ENCODE measurements at places on chromosomes 1 and 21. TPM values are rescaled to one million over a fixed set of nuclear protein-coding genes. Genes with fewer than 3 reads are reported as not detected.

The LENEP gene
- 1.9 TPM for total RNA-seq

DNA sequence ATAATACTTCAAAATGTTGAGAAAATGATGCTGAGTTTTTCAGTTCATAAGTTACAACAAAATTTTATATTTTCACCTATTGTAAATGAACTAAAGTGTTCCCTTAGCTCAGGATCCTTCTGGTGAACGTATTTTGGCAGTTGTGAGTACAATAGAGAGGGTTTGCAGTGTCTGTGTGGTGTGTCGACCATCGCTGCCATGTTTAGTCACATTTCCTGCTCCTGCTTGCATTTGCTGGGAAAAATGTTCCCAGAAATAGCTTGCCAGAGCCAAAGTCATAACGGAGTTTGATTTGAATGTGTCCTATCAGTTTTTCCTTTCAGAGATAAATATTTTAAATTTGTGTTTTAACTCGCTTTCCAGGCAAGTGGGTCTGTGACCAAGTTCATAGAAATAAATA is 117.1 kb upstream of the COL6A1 start:
- DNase-seq, result no peak

DNA sequence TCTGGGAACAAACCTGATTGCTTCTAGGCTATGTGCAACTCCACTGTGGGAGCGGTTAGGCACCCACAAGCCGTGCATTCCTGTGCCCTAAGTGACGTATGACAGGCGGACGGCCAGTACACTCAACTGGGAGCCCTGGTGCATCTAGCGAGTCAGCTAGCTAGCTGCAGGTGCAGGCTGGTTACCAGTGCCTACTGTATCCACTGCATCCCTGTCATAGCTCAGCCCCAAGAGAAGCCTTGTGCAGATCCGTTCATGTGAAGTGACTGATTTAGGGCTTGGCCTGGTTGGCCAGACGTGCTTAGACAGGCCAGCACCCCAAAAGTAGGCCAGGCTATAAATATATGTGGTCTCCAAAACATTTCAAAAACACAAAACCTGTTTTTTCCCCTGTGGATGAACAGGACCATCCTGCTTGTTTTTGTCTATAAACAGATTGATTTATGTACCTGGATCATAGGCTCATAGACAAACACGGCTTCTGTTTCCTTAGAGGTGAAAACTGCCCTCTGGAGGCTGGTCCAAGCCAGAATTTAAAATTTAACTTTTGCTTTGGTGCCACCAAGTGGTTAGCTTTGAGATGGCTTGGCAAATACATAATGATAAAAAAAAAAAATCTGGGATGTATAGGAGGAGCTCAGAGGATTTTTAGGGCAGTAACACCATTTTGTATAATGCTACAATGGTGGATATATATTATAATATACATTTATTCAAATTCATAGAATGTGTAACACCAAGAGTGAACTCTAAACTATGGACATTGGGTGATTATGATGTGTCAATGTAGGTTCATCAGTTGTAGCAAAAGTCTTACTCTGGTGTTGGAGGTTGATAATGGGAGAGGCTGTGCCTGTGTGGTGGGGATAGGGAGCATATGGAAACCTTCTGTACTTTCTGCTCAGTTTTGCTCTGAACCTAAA is 68.5 kb downstream of the GIPC2 start:
- peak; percentile 57 for DNase-seq

DNA sequence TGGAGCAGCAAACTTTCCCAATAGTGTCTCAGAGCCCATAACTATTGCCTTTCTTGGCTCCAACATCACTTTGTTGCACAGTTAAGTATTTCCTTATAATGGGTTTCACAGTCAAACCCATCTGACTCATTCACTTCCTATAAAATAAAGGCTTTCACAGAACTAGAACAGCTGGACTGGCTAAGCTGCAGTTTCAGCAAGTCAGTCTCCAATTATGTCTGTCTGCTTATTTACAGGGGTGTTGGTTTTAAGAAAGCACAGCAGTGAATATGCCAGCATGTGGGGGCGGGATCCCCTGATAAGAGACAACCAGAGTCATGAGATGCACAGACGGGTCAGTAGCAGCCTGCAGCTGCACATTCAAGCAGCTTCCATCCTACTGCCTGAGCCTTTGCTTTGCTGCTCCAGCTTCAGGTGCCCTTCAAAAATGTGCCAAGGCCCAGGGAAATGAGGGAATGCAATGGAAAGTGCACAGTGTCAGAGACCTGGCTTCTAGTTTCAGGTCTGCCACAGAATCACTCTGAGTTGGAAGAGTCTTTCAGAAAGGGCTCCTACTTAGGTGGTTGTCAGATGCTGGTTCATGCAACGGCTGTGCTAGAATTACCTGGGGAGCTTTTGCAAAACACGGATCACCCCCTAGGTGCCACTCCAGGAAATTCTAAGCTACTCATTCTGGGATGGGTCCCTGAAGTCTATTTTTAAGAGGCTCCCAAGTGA is 24.8 kb downstream of the RNF19B start:
- DNase-seq, result no peak

The RGS4 gene
- 0.84 TPM for total RNA-seq

The HSPA6 gene
- total RNA-seq, result not detected

GRCh38 chr1:189323091-189323490 is 1154.6 kb downstream of the BRINP3 start:
- DNase-seq, result no peak

The OR2M3 gene
- not detected for total RNA-seq

GRCh38 chr1:114330451-114330983 is 176.8 kb upstream of the SYT6 start:
- no peak for DNase-seq

DNA sequence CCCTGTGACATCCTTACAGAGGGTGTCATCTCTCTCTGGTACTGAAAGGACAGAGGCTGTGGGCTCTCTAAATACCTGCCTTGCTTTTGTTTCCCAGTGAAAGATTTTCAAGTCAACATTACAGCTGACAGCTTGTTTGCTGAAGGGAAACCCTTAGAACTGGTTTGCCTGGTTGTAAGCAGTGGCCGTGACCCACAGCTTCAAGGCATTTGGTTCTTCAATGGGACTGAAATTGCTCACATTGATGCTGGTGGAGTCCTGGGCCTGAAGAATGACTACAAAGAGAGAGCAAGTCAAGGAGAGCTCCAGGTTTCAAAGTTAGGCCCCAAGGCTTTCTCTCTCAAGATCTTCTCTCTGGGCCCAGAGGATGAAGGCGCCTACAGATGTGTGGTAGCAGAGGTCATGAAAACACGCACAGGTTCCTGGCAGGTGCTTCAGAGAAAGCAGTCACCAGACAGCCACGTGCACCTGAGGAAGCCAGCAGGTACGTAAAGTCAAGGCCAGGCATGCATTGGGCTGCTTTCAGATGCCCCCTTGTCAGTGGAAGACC is 11.8 kb downstream of the CD101 start:
- no peak for DNase-seq

The TNN gene
- total RNA-seq, result 0.26 TPM

DNA sequence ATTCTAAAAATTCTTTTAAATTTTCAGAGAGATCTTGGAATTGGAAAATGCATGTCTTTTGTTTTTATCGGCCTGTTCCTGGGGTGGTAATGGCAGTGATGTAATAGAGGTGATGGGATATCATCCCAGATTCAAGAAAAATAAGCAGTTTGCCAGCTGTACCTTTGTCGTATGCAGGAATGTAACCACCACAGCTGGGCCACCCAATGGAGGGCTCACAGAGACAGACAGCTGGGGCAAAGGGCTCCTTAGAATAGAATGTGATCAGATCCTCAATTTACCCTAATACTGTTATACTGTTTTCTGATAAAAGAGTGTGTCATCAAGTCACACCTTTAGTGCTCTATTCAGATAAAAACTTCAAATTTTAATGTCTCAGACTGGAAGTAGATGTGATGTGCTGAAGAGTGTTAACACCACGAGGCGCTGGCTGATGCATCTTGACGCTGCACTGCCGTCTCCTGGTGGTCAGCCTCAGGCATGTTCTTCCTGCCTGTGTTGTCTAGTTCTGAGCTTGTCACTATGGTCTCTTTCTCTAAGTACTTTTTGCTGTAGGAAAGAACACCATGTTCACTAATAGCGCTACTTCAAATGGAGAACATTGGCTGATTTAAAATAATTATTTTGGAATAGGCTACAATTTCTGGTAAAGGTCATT is 78.8 kb downstream of the C1orf21 start:
- no peak for DNase-seq

DNA sequence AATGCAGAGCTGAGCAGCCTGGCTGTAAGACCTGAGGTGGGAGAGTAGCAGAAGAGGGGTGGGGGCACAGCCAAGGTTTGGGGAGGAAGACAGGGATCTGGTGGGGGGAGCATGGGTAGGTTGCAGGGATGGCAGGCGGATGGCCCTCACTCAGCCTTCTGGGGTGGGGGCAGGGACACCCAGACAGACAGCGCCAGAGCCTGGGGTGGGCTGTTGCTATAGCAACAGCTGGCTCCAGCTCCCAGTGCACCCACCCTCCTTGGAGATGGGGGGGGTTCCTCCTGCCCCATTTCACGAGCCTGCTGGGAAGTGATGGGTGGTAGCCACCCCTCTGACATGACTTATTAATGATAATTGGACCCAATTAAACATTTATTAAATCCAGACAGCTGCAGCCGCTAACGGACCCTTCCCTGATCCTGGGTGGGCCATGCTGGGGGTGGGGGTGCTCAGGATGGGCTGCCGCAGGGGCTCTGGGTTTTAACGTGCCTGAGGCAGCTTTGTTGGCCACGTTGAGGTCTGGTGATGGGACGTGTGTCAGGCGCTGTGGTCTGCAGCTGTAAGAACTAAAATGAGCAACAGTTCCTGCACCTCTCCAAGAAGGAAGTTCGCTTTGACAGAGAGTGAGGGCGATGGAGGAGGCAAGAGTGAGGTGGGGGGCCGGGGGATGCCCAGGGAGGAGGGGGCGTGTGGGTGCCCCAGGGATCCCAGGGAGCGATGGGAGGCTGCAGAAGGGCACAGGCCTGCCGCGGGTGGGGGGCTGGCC is 19.4 kb downstream of the AGRN start:
- DNase-seq, result no peak

DNA sequence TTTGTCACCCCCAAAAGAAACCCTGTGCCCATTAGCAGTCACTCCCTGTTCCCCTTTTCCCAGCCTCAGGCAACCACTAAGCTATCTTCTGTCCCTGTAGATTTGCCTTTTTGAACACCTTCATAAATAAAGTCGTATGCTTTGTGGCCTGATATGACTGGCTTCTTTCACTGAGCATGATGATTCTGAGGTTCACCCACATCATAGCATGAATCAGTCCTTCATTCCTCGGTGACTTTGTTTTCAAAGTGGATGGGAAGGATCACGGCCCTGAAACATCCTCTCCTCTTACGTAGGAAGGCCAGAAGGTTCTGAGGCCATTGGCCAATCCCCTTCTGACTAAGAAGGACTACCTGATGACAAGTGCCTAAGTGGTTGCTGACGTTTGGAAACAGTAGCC is 39.1 kb downstream of the NIPAL3 start:
- DNase-seq, result no peak

The C1orf56 gene
- total RNA-seq, result 6.3 TPM

DNA sequence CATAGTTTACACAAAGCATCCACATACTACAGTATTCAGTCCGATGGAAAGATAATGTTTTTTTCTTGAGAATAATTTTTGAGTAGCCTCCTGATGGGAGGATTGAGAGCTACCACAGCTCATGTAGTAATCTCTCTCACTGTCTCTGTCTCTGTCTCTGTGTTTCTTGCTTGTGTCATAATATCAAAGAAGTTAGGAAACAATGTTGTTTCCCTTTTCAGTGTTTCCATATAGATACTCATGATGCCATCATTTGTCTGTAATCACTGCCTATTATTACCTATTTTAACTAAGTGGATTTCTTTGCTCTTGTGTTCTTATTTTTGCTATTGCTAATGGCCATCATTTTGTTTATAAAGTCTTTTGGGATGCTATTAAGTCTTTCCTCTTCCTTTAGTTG is 367.7 kb downstream of the NEGR1 start:
- no peak for DNase-seq

DNA sequence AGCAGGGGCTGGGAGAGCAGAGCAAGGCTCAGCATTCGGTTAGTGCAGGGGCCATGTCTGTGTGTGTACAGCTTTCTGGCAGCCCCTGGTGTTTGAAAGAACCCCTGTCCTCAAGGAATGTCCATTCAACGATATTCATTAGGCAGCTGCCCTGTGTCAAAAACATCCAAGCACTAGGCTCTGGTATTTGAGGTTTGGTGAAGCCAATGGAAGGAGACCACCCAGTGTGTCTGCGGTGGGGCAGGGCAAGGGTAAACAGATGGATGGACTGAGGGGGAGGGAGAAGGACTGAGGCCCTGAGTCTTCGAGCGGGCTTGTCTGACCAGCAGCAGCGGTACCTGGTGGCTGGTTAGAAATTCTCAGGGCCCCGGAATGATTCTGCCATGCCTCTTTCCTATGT is 155.6 kb upstream of the KLHDC7A start:
- DNase-seq, result no peak

DNA sequence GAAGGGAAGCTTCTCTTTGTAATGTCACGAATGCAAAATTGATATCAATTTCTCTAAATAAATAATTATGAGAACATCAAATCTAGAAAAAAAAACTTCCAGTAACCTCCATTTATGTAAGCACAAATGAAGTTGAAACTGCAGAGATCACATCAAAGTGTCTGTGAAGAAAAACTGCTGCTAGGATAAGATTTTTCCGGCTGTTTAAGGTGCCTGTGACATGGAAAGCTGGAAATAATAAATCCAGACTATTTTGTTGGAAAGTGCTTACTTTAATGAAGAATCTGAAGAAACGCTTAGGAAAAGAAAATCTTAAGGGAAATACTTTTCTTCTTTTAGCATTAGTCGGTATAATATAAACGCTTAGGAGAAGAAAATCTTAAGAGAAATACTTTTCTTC is 57.0 kb downstream of the CHRM3 start:
- DNase-seq, result no peak

The RAB42 gene
- 2.8 TPM for total RNA-seq

- DNase-seq, result no peak
Measured at GRCh38 chr1:7471836-7472235, 299.3 kb upstream of the VAMP3 start.

- DNase-seq, result no peak
Measured at GRCh38 chr1:83942914-83943313, 56.0 kb downstream of the TTLL7 start.

DNA sequence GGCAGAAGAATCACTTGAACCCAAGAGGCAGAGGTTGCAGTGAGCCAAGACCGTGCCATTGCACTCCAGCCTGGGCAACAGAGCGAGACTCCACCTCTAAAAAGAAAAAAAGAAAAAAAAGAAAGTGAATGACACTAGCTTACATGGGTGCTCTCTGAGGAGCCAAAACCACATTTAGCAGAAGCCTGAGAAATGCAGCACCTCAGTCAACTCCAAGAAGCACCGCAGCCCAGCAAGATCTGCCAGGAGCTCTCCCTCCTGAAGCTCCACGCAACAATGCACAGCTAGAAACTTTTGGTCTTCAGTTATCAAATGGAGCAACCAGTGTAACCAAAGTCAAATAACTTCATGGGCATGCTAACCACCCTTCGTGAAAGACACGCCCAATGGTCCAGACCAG is 229.1 kb downstream of the SETD4 start:
- no peak for DNase-seq

The CNIH3 gene
- total RNA-seq, result 3.8 TPM
